ENCODE measurements at places on chromosomes 3 and 15. TPM values are rescaled to one million over a fixed set of nuclear protein-coding genes. Genes with fewer than 3 reads are reported as not detected.

Gene ABHD2
- 11.0 TPM for total RNA-seq

Gene NLGN1
- 11.2 TPM for total RNA-seq

Gene GOLGA8G
- not detected for total RNA-seq

Gene IRAK2
- 2.4 TPM for total RNA-seq

Gene AHSG
- not detected for total RNA-seq

Gene IMPG2
- total RNA-seq = not detected

Gene KCNH8
- not detected for total RNA-seq

Gene SERPINI2
- total RNA-seq = not detected

Gene ZNF660
- 6.3 TPM for total RNA-seq

Gene THRB
- total RNA-seq = not detected

Gene IFT80
- 53.4 TPM for total RNA-seq

Data from G401 (cell line).